Activated T-helper 17 cell treated with anti-CD3 and anti-CD28 coated beads, Interleukin-2, amount 50 U/mL, for 72 hours (primary cell): ENCODE measurements at places on chromosomes 16 and 17.

GRCh38 chr16:82758904-82759303 lies 132.1 kb downstream of the CDH13 start:
- no peak for ATAC-seq

GRCh38 chr16:24526701-24527495 lies 12.5 kb upstream of the RBBP6 start:
- ATAC-seq, result no peak

GRCh38 chr17:17609121-17609520 lies 17.6 kb upstream of the PEMT start:
- ATAC-seq, result no peak

DNA sequence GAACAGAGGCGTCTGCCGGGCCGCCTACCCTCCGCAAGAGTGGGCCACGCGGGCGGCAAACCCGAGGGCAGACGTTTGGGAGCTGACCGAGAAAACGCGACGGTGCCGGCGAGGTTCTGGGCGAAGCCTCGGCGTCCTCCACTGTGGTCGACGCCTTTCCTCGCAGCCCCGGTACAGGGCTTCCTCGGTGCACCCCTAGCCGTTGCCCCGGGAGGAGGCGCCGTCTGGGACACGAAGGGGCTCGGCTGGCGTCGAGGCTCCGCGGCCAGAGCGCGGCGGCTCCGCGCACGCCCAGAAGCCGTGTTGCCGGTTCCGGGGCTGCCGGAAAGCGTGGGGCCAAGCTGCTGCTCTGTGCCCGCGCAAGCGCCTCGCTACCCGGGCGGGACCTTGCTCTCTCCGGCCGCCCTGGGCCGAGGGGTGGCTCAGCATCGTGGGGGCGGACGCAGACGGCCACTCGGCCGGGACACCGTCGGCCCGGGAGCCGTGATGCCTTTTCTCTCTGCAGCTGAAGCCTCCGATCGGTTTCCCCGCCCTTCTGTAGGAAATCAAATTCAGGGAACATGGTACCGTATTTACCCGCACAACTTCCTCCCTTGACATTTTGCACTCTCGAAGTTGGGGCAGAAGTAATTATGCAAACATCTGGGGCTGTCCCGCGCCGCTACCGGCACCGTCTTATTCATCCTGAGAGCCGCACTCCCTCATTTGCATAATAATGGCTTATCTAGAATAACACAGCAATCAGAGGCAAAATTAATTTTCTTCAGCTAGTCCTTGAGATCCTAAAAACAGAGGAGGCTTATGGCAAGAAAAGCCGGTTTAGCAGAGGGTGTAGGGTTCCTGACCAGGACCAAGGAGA lies 7.3 kb upstream of the CBX8 start:
- peak; percentile 94 for ATAC-seq

- ATAC-seq, result no peak
These were observed 32.1 kb downstream of the MAP1LC3B start for GRCh38 chr16:87424266-87424665.

- no peak for ATAC-seq
These were observed 196.3 kb downstream of the IRF8 start for GRCh38 chr16:86095131-86095752.

- ATAC-seq, result peak; percentile 65
These were observed 49.9 kb downstream of the MAP1LC3B start for GRCh38 chr16:87441886-87442580.

- ATAC-seq, result no peak
These were observed 91.9 kb downstream of the USP32 start for GRCh38 chr17:60300011-60300410.

DNA sequence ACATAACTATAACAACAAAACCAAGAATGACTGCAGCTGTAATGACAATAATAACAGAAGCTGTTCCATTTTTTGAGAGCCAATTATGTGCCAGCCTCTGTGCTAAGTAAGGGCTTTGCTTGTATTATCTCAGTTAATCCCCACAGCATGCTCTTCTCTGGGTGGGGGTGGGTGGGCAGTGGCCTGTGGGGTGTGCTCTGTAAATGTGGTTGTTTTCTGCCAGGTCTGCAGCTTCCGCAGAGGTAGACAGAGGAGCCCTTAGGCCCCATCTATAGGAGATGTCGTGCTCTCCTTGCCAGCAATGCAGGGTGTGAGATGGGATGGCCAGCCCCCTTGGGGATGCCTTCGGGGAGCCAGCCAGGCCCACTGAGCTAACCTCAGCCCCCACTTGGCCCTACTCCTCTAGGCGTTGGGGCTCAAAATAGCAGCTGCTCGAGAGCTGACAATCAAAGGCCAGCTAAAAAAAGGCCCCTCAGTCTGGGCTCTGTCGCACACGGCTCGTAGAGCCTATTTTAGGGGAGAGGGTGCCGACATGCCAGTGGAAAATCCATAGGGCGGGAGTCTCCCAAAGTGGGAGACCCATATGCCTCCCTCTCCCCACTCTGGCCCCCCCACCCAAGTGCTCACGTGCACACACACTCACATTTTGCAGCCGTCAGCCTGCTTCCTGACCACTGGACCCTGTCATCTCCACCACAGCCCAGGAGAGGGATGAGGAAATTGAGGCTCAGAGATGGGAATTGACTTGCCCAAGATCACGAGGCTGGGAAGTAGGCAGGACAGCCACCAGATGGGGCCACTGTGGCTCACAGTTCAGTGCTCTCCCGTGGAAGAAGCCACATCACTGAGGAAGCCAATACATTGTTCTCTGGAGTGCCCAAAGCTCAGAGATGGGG lies 15.8 kb downstream of the CDH16 start:
- no peak for ATAC-seq

DNA sequence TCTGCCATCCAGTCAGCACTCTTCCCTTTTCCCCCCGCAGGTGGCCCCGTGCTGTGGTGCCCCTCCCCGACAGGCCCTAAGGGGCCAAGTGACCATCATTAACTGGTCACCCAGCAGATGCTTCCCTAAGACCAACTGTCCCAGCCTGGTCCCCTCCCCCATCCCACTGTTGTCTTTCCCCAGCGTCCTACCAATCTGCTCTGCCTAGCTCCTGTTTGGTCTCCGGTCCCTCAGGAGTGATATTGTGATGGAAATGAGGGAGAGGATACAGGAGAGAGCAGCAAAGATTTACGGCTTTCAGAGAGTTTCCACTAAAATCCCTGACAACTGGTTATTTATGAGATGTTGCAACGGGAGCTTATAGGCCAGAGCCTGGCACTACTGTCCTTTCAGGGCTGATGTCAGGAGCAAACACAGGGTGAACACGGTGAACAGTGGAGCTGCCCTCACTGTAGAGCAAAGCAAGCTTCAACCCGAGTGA lies 1.4 kb upstream of the TTLL6 start:
- no peak for ATAC-seq

- ATAC-seq, result no peak
These were observed 2.5 kb downstream of the KRT33A start for GRCh38 chr17:41347869-41348760.

DNA sequence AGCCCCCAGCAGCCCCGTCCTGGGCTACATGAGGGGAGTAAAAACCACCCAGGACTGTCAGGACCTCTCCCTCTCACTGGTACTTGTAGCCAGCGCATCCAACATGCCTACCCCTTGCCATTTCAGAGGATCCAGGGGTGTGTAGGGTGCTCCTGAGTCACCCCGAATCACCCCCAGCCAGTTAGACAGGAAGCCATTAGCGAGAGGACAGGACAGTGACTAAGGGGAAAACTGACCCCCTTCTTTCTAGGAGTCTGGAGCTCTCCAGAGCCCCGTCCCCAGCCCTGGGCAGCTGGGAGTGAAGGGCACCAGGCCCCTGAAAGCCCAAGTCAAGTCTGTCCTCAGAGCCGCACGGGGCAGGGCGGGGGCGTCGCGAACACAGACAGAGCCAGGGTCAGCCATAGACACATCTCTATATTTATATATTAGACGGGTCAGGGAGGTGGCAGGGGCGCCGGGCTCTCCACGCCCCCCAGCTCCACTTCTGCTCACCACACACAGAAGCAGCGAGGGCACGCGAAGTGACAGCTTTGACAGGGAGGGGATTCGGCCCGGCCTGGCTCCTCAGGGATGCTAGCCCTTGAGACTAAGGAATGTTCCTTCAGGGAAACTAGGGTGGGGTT lies 485 bp upstream of the GDPD3 start:
- peak; percentile 5 for ATAC-seq

- no peak for ATAC-seq
These were observed 28.5 kb downstream of the CMIP start for GRCh38 chr16:81473066-81473488.

GRCh38 chr17:39239640-39240314 lies 14.0 kb upstream of the STAC2 start:
- peak; percentile 57 for ATAC-seq

GRCh38 chr17:310111-311010 lies 42.2 kb downstream of the RPH3AL start:
- ATAC-seq, result no peak

DNA sequence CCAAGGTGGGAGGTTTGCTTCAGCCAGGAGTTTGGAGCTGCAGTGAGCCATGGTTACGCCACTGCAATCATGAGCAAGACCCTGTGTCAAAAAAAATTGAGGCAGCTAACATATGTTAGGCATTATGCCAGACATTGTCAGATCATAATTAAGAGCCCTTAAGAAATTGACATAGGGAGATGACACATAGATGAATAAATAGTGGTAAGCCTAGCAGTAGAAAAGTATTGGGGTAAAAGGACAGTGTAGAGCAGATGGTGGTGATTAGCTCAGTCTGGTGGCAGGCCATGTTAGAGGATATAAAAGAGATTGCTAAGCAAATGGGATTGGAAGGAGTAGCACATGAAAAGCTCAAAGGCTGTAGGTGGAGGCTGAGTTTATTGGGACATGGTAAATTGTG lies 22.6 kb downstream of the SRCAP start:
- ATAC-seq, result no peak

- ATAC-seq, result no peak
These were observed 8.6 kb downstream of the ARHGAP17 start for GRCh38 chr16:25006504-25007056.

- peak; percentile 74 for ATAC-seq
These were observed 5.3 kb downstream of the NEURL4 start for GRCh38 chr17:7323731-7324437.

- ATAC-seq, result no peak
These were observed 44.2 kb downstream of the PEMT start for GRCh38 chr17:17547210-17547764.

DNA sequence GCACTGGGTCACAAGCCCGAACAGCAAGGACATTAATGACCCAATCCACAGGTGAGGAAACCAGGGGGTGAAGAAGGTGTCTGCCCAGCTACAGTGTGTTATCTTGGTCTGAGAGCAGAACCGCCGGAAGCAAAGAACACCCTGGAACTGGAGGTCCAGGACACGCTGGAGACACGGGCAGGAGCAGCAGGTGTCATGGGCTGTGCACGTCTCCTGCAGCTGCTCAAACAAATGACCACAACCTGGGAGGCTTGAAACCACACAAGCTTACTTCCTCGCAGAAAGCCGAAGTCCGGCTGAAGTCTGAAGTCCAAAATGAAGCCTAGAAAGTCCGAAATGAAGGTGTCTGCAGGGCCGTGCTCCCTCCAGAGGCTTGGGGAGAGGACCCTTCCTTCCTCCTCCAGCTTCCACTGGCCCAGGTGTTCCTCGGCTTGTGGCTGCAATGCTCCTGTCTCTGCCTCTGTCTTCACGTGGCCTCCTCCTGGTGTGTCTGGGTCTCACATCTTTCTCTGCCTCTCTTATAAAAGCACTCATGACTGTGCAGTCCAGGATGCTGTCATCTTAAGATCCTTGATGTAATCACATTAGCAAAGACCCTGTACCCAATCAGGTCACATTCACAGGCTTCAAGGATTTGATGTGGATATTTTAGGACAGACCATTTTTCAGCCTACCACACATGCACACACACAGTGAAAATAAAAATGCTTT lies 351.2 kb downstream of the C16orf95 start:
- ATAC-seq, result no peak

- ATAC-seq, result no peak
These were observed 42.3 kb upstream of the NKD1 start for GRCh38 chr16:50505714-50506542.

GRCh38 chr16:49338611-49339265 lies 34.9 kb upstream of the C16orf78 start:
- ATAC-seq, result no peak

GRCh38 chr17:82402865-82403264 lies 15.3 kb upstream of the HEXD start:
- ATAC-seq, result no peak

GRCh38 chr17:13953841-13954240 lies 115.5 kb upstream of the COX10 start:
- ATAC-seq, result no peak

GRCh38 chr16:25097276-25097975 lies 14.1 kb upstream of the LCMT1 start:
- ATAC-seq, result no peak

DNA sequence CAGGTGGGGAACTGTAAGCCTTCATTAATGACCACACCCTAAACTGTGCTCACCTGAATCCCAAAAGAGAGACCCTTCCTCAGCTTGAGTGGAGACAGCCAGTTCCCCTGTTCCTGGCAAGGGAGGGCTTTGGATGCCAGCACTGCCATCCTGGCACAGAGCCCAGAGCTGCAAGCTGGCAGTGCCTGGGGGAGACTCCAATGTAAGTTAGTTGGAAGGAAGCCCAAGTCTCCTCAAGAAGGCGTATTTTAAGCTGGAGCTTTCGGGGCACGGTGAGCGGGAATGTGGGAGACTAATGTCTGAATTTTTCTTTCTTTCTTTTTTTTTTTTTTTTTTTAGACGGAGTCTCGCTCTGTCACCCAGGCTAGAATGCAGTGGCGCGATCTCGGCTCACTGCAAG lies 4.7 kb downstream of the CDC42EP4 start:
- no peak for ATAC-seq

DNA sequence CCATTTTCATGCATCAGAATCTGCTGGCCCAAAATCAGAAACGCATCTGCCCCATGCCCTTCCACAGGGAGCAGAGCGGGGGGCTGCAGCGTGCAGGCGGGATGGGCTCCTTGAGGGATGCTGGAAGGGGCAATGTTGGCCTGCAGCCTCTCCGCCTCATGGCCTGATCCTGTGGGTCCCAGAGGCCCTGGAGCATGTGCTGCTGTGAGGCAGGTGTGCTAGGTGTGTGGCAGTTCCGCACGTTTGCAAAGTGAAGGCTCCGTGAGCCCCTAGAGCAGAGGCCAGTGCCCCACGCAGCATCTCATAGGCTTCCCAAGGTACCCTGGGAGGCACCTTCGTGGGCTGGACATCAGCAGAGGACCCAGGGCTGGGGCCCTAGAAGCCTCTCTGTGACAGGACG lies 36.4 kb upstream of the CDH15 start:
- ATAC-seq, result no peak

- peak; percentile 24 for ATAC-seq
These were observed 146.6 kb downstream of the USP22 start for GRCh38 chr17:20896153-20896649.

GRCh38 chr16:67227567-67227921 lies 614 bp downstream of the TMEM208 start:
- no peak for ATAC-seq

DNA sequence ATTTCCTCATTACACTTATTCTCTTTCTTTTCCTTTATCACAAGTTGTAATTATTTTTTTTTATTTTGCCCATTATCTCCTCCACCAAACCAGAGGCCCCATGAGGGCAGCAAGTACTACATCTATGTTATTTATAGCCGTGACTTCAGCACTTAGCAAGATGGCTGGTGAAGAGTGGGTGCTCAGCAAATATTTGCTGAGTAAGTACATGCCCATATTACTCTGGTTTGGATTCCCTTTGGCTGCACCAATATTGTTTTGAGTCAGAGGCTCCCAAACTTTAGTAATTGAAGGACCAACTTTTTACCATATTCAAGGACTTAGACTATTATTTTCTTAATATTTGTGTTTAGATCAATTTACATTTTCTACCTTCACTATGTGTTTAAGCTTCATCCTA lies 83.2 kb downstream of the HS3ST2 start:
- no peak for ATAC-seq

- ATAC-seq, result no peak
These were observed 97.9 kb upstream of the ZNF750 start for GRCh38 chr17:82937411-82938371.
